ENCODE measurements at places on chromosomes 2 and 18. TPM values are rescaled to one million over a fixed set of nuclear protein-coding genes. Genes with fewer than 3 reads are reported as not detected.

DNA sequence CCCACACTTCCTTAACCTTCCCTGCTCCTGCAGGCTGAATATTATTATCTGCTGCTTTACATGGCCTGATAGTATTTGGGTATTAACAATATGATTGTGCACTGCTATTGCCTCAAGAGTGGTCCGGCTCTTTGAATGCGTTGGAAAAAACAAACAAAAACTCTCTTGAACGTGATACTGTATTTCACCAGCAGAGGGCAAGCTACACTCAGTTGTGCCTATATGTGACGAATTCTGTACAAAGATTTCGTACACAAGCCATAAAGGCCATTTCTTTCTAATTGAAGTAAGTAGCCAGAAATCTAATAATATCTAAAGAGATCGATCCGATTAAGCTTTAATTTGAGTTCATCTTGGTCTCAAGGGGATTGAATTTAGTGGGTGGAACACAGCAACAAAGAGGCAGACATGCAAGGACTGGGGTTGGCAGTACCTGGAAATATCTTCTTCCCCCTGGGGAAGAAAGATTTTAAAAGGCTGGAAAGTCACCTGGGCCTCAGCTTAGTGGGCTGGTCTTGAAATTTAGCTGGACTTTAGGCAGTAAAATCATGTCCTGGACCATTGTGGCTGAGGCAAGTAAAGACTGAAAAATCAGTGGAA is 49.3 kb upstream of the RAB6D start:
- DNase-seq = no peak

- no peak for DNase-seq
Measured at GRCh38 chr2:77578354-77578753, 56.2 kb upstream of the LRRTM4 start.

DNA sequence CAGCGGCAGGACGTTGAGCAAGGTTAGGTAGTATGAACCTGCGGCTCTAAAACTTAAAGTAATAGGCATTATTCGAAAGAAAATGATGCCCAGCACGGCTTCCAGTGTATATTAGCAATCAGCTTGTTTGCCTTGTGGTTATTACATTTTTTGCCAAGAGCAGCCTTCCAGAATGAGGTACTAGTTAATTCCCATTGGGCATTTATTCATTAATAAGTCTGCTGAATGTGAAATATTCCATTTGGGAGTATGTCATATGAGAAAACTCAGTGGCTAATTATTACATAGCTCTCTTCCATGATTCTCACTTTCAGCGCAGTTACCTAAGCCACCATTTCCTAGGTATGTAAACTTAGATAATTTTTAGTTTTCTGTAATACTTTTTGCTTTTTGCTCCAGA is 12.9 kb downstream of the CRIM1 start:
- no peak for DNase-seq

DNA sequence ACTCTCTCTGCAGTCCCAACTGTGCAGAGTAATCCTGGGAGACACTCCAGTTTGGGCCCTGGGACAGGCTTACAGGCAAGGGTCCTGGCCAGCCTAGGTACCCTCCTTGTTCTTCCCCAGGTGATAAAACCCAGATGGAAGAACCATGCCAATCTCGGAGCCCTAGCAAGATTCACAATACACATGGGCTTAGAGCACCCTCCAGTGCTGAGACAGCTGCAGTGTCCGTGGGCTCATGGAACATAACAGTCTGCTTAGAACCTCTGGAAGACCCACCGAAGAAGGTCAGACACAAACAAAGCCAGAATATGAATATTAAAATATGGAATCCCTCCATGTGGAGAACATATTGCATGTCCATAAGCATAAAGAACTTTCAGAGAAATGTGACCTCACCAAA is 568.1 kb downstream of the KCNJ3 start:
- no peak for DNase-seq

DNA sequence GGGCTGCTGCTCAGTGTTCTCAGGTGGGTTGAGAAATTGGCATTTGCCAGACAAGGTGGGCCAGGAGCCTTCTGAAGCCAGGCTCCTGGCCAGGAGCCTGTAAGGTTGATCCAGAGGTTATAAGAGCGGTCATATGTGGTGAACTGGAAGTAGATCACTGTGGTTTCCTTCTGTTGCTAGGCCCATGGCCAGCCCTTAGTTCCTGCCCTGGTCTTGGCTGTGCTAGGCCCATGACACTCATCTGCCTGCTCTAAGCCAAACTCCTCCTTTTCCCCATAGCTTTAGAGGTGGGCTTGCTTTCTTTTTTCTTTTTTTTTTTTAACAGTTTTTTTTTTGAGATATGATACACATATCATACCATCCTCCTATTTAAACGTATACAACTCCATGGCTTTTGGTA is 5.0 kb upstream of the MGAT5 start:
- no peak for DNase-seq

GRCh38 chr2:206989311-206989710 is 50.0 kb downstream of the CPO start:
- DNase-seq = peak; percentile 18

- DNase-seq = no peak
Measured at GRCh38 chr18:9366126-9366714, 31.6 kb downstream of the TWSG1 start.

DNA sequence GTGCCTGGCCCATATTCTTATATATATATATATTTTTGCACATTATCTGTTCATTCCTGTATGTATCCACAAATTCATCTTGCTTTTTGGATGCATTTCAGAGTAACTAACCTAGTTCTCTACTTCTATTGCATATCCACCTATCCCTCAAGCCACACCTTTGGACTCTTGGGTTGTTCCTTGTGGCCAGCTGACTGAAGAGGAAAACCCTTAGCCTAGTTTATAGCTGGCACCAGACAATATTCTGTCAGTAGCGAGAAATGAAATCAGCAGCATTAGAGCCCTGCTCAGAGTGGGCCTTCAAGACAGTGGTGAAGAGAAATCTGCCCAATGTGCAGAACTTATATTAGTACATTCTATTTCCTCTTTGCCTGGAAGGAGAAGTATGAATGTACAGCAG is 19.6 kb upstream of the ALMS1 start:
- DNase-seq = no peak

DNA sequence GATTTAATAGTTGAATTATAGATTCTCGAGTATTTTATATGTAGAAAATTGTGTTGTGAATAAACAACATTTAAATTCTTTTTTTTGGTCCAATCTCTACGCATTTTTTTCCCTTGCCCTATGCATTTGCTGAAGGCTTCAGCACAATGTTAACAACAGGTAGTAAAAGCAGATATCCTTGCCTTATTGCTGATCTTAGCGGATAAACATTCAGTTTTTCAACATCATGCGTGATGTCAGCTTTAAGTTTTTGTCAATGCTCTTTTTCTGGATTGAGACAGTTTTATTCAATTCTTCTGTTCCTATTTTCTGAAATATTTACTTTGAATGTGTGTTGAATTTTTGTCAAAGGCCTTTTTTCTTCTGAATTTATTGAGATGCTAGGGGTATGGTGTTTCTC is 11.6 kb upstream of the OR6B3 start:
- DNase-seq = no peak

DNA sequence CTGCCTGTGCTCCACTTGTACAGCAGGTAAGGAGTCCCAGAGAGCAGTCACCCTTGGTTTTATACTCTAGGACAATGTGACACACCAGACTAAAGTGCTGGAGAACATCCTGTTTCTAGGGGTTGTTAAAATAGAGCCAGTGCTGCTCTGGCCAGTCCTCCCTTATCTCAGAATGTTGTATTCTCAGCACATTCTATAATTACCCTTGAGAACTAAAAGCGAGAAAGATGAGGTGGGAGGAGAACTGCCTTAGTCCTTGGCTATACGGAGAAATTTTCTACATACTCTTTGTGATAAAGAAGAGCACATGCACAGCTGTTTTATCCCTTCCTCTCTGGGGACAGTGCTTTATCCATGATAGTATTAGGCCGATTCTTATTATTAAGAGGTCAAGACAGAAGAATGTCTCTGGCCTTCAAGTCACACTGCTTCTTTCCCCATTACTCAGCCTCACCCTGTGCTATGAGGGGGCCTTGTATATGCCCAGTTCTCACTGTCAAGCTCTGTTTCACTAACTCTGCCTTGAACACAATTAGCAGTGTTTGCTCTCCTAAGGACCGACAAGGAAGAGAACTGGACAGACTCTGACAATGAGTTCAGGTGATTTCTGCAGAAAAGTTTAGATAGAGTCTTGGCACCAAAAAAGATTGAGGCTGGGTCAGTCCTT is 385.8 kb downstream of the TRIB2 start:
- no peak for DNase-seq

- no peak for DNase-seq
Measured at GRCh38 chr2:84686783-84687476, 170.6 kb downstream of the DNAH6 start.

- DNase-seq = no peak
Measured at GRCh38 chr2:240147382-240147781, 6.9 kb upstream of the OTOS start.

GRCh38 chr2:74526649-74527230 is 709 bp upstream of the DQX1 start:
- no peak for DNase-seq

DNA sequence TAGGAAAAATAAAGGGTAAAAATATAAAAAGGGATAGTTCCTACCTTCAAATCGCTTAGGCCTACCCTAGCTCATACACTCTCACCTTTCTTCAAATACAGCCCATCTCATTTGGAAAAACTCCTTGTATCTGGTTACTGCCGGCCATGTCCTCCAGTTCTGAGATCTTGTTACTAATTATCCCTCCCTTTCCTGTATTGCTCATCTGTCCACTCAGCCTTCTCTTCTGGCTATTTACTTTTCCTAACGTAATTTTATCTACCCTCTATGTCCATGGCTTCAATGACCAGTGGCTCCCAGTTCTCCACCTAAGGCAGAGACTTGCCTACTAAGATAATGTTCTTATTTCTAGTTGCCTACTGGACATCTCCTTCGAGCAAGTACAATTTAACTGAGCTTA is 342.9 kb upstream of the ACVR2A start:
- no peak for DNase-seq

DNA sequence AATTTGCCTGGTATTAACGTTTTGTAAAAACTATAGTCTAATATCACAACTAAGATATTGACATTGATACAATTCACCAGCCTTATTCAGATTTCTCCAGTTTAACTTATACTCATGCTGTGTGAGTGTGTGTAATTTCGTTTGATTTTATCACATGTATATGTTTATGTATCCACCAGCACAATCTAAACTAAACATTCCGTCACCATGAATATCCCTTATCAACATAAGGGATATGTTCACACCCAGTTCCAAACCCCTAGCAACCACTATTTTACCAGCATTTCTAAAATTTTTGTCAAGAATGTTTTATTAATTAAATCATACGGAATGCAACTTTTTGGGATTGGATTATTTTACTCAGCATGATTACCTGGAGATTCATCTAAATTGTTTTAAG is 450.3 kb downstream of the FBXO15 start:
- no peak for DNase-seq

GRCh38 chr2:72744049-72744448 is 81.8 kb downstream of the EXOC6B start:
- DNase-seq = no peak

- DNase-seq = peak; percentile 46
Measured at GRCh38 chr18:23938043-23938756, 76.4 kb upstream of the TTC39C start.

- DNase-seq = no peak
Measured at GRCh38 chr2:161008311-161008710, 151.9 kb upstream of the TANK start.

DNA sequence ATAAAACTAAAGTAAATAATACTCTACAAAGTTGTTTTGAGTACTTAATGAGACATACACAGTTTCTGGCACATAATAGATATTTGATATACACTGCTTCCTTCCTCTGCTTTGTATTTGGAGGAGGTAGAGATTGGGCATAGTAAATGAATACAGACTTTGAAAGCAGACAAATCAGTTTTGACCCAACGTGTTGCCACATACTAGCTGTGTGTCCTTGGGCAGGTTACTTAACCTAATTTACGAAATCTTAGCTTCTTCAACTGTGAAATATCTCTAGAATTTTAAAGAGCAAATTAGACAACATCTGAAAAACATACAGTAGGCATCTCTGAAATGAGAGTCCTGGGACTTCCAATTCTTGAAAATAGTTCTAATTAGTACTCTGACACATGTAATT is 425.4 kb downstream of the TGIF1 start:
- DNase-seq = no peak

- no peak for DNase-seq
Measured at GRCh38 chr2:86150502-86150901, 44.5 kb downstream of the PTCD3 start.

DNA sequence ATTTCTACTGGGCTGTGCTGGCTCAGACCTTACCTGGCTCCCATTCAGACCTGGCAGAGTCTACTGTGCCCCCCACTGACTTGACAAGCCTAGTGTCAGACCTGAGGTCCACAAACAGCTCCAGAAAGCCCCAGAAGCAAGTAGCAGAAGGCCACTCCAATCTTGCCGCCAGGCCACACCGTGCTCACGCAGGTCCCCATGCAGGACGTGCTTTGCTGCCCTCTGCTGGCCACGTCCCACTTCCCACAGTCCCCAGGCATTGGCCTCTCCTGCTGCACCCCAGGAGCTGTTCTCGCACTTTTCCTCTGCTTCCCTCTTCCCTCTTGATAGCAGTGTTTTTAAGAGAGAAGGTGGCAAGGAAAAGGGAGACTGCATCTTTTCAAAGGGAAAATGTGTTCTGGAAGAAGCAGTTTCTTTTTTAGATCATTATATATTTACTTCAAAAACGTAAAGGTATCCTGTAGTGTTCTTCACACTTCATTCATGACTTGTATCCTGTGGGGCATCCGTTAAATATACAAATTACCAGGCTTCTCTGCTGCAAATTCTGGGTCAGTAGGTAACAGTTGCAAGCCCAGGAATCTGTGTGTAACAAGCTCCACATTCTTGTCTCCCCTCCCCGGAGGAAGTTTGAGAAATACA is 81.4 kb upstream of the PAPOLG start:
- peak; percentile 87 for DNase-seq

GRCh38 chr2:105272176-105272575 is 30.6 kb downstream of the GPR45 start:
- DNase-seq = no peak

- no peak for DNase-seq
Measured at GRCh38 chr18:74420481-74420880, 36.6 kb downstream of the DIPK1C start.

- DNase-seq = no peak
Measured at GRCh38 chr2:175234650-175235049, 53.1 kb upstream of the ATP5MC3 start.

TBR1 gene
- not detected for total RNA-seq

SLC35F6 gene
- total RNA-seq = 6.6 TPM

ACYP2 gene
- 5.6 TPM for total RNA-seq

TXNL1 gene
- total RNA-seq = 68.9 TPM

SLC19A3 gene
- total RNA-seq = not detected

CYTIP gene
- total RNA-seq = 388 TPM

XDH gene
- total RNA-seq = not detected

ACSL3 gene
- 48.7 TPM for total RNA-seq

Measured in activated CD4-positive, alpha-beta memory T cell treated with anti-CD3 and anti-CD28 coated beads for 36 hours (primary cell).